ENCODE measurements at places on chromosomes 2 and 18. TPM values are rescaled to one million over a fixed set of nuclear protein-coding genes. Genes with fewer than 3 reads are reported as not detected.
A peak's percentile ranks its signal among the peaks of the same experiment; 100 is the strongest.

GRCh38 chr2:213157242-213157641 lies 5.8 kb upstream of the IKZF2 start:
- DNase-seq = no peak

The MEP1B gene
- not detected for total RNA-seq

GRCh38 chr2:44277541-44277940 lies 2.3 kb downstream of the SLC3A1 start:
- DNase-seq = no peak

The SLC20A1 gene
- total RNA-seq = 52.9 TPM

The MALL gene
- total RNA-seq = 91.9 TPM

DNA sequence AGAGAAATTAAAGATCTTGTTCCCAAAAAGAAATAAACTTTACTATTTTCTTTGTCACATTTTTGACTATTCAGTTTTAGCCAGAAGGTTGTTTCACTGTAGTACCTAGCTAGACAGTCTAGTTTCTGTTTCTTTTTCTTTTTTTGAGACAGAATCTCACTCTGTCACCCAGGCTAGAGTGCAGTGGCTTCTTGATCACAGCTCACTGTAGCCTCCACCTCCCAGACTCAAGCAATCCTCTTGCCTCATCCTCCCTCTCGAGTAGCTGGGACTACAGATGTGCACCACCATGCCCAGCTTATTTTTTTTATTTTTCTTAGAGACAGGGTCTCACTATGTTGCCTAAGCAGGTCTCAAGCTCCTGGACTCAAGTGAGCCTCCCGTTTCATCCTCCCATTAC lies 2.2 kb downstream of the RBM45 start:
- DNase-seq = no peak

DNA sequence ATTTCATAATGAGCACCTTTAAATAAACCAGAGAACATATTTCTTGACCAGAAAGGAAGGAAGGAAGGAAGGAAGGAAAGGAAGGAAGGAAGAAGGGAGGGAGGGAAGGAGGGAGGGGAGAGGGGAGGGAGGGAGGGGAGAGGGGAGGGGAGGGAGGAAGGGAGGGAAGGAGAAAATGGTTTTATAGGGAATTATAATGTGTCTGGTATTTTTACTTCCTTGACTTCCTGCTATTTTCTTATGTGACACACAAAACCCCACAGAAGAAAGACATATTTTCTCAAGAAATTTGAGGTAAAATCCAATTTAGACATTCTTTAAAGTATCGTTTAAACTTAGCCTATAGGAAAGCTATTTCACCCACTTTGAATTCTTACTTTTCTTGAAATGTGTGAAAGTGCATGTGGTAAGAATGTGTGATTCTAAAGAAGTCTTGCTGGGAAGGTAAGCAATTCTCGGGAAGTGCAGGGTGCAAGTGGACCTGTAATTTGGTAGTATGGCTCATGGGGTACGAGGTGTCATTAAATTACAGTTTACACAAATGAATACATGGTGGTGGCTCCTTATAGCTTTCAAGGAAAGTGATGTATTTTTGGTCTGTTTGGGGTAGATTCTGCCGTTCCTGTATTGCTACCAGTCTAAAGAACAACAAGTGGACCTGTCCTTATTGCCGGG lies 18.0 kb downstream of the RNF125 start:
- DNase-seq = no peak

DNA sequence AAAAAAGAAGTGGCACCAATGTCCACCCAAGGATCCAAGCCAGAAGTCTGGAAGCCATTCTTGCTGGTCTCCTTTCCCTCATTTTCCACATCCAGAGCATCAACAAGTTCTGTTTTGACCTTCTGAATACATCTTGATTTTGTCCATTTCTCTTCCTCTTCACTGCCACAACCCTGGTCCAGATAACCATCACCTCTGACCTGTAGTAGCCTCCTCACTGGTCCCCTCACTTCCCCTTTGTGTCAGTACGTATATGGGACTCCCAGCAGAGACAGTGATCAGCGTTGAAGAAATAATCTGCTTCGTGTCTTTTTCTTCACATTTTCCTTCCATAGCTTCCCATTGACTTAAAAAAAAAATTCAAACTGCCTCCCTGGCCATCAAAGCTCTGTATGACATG lies 109.3 kb upstream of the SP5 start:
- no peak for DNase-seq

DNA sequence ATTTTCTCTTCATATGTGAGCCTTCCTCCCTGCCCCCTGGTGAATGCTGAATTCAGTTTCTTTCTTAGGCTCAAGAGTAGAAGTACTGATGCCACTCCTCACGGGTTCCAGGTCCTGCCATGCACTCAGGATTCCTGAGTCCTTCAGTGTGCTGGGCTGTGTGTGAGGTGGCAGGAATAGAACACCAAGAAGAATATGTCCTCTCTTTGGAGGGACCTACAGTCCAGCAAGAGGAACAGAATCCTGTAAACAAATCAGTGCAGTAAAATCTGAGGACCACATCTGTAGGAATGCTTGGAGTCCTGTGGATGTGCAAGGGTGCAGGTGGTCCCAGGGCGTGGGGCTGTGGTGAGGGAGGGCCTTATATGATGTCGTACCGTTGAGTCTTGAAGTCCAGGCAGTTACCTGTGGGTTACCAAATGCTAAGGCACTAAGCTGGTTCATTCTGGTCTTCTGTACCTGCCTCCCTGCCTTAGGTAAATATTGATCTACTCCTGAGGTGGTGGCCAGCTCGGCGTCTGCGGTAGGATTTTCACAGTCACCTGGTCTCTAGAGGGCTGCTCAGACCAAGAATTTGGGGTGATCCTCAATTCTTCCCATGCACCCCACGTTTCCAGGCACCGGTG lies 5.5 kb downstream of the ASAP2 start:
- DNase-seq = no peak

The DOK1 gene
- 46.3 TPM for total RNA-seq

The DIPK1C gene
- total RNA-seq = not detected

GRCh38 chr2:71207601-71208000 lies 19.3 kb downstream of the PAIP2B start:
- no peak for DNase-seq

The RIOK3 gene
- total RNA-seq = 91.1 TPM

The LRRTM4 gene
- not detected for total RNA-seq

DNA sequence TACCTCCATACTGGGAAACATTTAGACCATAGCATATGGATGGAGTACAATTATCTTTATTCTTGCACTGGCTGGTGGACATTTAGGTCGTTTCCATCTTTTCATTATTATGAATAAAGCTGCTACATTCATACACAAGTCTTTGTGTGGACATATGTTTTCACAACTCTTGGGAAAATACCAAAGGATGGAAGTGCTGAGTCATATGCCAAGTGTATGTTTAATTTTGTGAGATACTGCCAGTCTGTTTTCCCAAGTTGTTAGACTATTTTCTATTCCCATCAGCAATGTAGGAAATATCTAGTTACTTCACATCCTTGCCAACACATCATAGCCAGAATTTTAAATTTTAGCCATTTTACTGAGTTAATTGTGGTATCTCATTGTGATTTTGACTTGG lies 91.5 kb downstream of the GALNT13 start:
- no peak for DNase-seq

DNA sequence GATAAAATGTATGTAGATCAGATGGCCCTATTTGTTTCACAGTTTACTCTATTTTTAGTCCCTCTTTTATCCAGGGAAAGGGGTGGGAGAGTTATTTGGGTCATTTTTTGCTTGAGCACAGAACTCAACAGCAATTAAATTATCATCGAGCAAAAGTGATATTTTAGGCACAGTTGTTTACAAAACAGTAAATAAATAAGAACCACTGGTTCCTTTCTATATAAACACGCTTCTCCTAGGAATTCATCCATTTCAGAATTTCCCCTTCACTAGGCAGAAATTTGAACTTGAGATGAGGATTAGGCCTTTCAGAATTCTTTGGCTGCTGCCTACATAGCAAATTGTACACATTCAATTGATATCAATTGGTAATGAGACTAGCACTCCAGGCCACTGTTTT lies 812.4 kb downstream of the CNTNAP5 start:
- DNase-seq = no peak

DNA sequence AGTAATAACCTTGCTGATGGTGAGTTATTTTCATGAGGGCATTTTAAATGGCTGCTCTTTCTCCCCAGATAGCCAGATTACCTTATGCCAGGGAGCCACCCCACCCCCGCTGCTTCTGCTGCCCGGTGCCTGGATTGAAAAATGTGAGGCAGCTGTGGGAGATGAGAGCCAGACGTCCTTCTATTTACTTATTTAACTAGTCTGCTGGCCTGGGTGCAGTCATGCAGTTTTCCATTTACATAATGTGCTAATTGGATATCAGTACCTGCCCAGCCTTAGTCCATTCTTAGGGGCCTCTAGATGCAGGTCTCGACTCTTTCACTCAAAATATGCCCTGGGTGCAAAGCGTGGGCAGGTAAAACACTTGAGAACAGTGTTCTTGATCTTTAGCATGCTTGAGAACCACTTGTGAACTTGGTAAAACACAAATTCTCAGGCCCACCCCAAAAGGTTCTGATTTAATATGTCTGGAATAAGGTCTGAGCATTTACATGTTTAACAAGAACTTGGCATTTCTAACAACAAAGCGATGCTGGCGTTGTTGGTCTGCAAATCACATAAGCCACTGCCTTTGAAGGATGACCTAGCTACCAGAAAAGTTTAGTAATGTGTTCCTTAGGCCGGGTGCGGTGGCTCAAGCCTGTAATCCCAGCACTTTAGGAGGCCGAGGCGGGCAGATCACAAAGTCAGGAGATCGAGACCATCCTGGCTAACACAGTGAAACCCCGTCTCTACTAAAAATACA lies 154.3 kb downstream of the NRP2 start:
- peak; percentile 6 for DNase-seq

DNA sequence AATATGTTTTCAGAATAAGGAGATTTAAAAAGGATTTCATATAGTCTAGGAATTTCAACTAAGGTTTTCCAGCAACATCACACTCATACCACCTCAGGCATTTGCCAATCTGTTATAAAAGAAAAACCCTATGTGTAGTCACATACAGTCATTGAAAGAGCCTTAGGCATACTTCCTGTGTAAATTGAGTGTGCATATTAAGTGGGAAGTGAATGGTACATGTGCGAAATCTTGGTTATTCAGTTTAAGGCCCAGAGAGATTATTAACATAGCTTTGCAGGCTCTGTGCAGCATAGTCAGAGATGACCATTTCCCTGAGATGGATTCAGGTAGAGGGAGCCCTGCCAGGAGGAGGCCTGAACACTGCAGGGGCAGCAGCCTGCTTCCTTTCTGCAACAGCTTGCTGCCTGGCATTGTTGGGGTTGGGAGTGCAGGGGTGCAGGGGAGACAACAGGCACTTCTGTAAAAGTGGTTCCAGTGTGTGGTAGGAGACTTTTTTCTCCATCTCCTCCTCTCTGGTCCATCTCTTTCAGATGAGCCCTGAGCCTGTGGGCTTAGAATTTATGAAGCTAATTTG lies 100.1 kb upstream of the OSR1 start:
- DNase-seq = no peak

The VWA3B gene
- total RNA-seq = 5.4 TPM

DNA sequence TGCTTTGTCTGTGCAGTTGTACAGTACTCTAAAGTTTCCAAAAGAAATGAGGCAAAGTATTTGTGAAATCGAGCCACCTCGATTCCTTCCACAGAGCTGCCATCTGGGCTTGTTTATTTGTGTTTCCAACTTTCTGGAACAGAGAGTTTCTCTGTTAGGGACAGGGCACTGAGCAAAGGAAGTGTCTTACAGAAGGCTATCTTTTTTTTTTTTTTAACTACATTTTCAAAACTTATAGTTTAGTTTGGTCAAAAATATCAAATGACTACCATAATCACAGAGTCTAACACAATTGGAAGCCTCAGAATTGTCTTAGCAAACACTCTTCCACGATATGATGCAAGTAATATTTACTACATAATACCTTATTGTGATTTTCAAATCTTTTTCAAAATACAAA lies 796 bp downstream of the RFTN2 start:
- no peak for DNase-seq

GRCh38 chr18:75240433-75240832 lies 29.8 kb downstream of the TSHZ1 start:
- DNase-seq = peak; percentile 43

The TSPYL6 gene
- total RNA-seq = not detected

- DNase-seq = no peak
Measured at GRCh38 chr2:124920448-124920847, 895.4 kb downstream of the CNTNAP5 start.

DNA sequence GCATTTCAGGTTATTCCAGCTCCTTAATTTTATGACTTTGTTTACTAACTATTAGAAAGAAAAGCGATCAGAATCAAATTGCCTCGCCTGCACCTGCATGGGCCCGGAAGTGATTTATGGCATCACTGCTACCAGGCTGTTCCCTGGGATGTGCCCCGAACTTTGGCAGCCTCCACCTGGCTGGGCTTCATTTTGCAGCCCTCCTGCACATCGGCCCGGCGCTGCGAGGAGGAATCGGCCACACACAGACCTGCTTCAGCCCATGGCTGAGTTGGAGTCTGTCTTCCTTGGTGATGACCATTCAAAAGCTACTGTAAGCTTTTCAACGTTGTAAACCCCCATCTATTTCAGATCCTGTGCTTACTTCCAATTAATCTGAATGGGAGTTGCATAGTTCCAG lies 638.0 kb downstream of the RNF144A start:
- DNase-seq = no peak

The TGFA gene
- 7.2 TPM for total RNA-seq

- DNase-seq = no peak
Measured at GRCh38 chr18:72336786-72337185, 207.4 kb downstream of the CBLN2 start.

DNA sequence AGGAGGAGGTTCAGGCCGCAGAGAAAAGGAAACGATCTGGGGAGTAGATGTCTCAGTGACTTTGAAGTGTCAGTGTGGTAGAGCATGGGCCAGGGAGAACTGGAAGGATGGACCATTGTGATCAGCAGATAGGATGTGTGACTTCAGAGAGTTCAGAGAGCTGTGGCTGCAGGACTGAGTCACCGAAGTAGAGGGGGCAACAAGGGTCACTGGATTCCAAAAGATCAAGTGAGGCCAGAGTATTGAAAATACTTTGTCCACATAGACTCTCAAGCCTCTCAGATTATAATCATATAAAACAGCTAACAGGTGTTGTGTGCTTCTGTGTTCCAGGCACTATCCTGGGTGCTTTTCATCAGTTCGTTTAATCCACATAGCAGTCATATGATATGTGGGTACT lies 99.4 kb downstream of the CRIM1 start:
- DNase-seq = no peak

- DNase-seq = no peak
Measured at GRCh38 chr2:23375448-23375847, 9.5 kb upstream of the KLHL29 start.

The C2orf78 gene
- not detected for total RNA-seq

The OTX1 gene
- 0.30 TPM for total RNA-seq

GRCh38 chr2:171154348-171154747 lies 6.3 kb downstream of the TLK1 start:
- DNase-seq = no peak

The UGT1A5 gene
- total RNA-seq = not detected

DNA sequence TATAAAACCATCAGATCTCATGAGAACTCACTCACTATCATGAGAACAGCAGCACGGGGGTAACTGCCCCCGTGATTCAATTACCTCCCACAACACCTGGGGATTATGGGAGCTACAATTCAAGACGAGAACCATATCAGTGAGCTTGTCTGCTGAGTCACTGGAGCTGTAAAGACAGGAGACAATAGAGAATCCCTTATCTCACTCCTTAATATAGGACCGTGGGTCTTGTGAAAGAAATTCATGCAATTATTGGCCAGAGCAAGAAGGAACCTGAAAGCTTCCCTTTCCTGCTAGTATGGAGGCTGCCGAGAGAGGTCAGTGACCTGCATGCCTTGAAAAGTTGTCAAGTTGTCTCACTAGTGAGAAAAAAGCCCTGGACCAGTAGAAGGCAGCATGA lies 9.5 kb upstream of the TNFAIP6 start:
- DNase-seq = no peak

The TFPI gene
- 282 TPM for total RNA-seq

The POTEC gene
- not detected for total RNA-seq

The HAAO gene
- 9.4 TPM for total RNA-seq
